ENCODE measurements at places on chromosomes 6 and 20. TPM values are rescaled to one million over a fixed set of nuclear protein-coding genes. Genes with fewer than 3 reads are reported as not detected.

DNA sequence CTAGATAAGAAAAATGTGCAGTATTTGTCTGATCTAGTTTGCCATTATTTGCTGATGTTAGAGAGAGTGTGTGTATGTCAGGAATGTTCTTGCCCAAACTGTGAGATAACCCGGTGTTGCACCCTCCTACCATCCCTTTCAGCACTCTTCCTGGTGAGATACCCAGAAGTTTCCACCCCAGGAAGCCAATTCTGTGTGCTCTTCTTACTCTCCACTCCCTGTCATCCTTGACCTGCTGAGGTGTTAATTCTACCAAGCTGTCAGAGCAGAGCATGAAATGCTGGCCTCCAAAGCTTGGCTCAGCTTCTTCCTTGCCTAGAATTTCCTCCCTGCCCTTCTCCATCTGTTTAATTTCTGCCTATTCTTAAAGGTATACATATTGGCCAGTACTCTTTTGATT is 237.3 kb upstream of the CNR1 start:
- no peak for DNase-seq

The SALL4 gene
- 3.5 TPM for total RNA-seq

DNA sequence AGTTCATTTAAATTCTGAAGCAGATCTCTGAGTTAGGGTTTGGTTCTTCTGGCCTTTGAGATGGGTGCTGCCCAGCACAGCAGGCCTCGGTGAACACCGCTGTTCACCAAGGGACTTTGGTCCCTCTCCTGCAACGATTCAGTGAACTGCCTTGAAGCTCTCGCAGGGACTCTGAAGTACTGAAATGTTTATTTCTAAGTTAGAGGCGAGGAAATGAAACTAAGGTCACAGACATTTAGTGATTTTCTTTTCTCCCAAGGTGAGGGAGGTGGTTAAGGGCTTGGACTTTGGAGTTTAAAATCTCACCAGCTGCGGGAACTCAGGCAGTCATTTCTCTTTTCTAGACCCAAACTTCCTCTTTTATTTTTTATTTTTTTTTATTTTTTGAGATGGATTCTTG is 26.2 kb downstream of the E2F3 start:
- DNase-seq = peak; percentile 73

The CRIP3 gene
- 0.27 TPM for total RNA-seq

The RAET1G gene
- not detected for total RNA-seq

The SAMHD1 gene
- 22.9 TPM for total RNA-seq

DNA sequence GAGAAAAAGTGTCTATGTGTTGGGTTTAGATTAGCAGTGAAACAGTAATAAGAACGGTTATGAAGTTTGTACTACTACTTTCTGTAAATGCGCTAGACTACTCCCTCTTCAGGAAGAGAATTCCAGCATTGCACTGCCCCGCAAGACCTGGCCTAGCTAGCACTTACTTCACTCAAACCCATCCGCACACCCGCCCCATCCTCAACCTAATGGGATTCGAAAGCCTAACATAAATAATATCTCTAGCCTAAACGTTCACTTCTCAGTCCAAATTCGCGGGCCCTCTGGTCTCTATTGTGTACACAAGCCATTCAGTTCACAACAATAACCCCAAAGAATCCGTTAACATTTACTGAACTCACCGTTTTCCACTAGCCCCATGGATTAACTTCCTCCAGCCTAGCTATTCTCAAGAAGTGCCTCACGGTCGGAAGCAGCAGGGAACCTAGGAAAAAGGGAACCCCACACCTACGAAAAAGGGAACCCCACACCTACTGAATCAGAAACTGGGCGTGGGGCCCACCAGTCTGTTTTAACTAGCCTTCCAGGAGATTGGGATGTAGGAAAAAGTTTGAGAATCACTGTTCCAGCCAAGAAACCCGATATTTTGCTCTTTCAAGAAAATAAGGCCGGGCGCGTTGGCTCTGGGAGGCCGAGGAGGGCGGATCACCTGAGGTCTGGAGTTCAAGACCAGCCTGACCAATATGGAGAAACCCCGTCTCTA is 45.4 kb upstream of the BTN3A2 start:
- DNase-seq = no peak

GRCh38 chr6:128007658-128008057 is 106.8 kb upstream of the THEMIS start:
- no peak for DNase-seq

- no peak for DNase-seq
Observed at GRCh38 chr6:12151433-12151820, 138.7 kb upstream of the EDN1 start.

The XKR7 gene
- under 0.01 TPM for total RNA-seq

GRCh38 chr20:22652681-22653588 is 68.6 kb upstream of the FOXA2 start:
- DNase-seq = no peak

- DNase-seq = no peak
Observed at GRCh38 chr6:164133095-164133494, 718.6 kb downstream of the QKI start.

GRCh38 chr20:48406912-48407340 is 420.9 kb downstream of the PREX1 start:
- no peak for DNase-seq

The OVOL2 gene
- not detected for total RNA-seq

- DNase-seq = no peak
Observed at GRCh38 chr6:3236005-3236404, 8.6 kb upstream of the TUBB2B start.

DNA sequence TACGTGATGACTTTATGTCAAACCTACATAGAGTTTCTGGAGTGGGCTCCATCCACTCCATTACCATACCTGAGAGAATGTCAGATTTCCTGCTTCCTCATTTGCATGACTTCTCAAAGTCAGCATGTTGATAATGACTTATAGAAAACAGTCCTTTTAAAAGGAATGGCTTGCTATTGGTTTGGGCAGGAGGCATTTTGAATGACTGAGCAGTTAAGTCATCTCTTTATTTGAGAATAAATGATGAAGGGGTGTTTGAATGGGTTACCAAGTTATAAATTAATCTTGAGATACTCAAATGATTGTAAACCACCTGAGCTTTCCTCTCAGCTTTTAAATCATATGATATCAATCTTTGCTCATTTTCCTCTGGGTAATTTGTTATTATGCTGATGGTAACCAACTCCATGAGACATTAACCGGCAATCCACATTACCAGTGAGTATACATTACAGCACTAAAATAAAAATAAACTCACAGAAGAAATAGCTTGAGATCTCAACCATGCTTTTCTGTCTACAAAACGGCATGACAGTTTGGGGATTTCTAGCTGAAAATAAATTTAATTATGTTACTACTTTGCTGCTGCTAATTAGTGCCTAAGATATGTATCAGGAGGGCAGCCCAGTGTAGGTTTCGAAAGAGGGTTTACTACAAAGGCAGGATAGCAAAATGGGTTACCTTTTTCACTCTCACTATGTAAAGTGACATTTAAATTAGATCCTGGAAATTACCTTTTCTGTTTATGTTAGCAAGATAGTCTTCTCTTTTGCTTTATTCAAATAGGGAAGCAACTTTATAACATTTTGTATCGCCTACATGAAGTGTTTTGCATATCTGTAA is 78.8 kb downstream of the RPS12 start:
- no peak for DNase-seq

The HLA-DRB1 gene
- 266 TPM for total RNA-seq

DNA sequence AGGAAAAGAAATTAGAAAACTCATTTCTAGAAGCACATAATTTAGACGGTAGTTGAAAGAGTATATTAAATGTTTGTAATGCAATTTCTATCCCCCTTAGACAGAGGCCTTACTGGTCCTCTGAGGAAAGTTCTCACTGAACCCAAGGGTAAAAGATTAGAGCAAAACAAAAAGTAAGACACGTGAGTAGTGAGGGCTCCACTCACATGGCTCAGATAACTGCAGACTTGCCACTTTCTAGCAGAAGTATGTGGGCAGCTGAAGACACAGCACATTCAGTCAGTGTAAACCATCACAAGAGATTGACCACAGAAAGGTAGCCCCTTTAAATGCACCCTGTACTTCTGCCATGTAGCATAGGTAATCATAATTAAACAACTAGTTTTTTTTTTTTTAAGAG is 193.8 kb downstream of the BTBD9 start:
- no peak for DNase-seq

DNA sequence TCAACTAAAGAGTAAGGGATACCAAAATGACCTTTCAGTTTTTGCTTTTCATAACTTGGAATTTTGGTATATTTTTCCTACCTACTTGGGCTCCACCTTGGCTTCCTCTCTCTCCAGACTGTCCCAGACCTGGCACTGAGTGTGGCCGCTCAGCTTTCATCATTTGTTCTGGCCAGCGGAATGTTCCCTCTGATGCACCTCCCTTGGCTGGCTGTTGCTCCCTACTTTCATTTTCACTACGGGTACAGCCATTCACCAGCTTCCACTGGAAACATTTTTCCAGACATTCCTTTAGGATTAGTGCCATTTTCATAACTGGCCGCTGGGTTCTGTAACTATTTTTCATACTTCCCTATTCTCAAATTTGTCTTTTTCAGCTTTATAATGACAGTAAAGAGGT is 487.4 kb downstream of the TENT5A start:
- DNase-seq = no peak

DNA sequence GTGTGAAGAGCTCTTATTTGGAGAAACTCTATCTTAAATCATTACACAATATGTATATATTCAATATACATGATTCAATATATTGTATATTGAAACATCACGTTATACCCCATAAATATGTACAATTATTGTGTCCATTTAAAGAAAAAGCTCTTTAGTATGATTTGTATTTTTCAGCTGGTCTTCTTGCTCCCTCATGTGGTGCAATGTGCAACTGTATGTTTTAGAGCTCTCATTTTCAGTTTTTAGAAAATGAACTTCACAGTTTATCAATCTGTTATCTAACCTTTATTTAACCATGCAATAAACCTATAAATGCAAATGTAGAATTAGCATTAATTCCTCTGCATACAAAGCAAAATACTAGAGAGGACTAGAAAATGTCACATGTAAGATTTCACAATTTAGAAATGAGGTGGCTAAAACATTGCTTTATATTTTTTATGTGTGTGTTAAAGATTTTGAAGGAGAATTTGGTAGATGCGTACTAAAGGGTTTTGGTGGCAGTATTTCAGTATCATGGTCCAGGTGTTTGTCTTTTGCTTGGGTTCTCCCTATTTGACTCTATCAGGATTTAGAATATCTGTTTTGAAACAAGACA is 167.1 kb downstream of the PHF3 start:
- no peak for DNase-seq

DNA sequence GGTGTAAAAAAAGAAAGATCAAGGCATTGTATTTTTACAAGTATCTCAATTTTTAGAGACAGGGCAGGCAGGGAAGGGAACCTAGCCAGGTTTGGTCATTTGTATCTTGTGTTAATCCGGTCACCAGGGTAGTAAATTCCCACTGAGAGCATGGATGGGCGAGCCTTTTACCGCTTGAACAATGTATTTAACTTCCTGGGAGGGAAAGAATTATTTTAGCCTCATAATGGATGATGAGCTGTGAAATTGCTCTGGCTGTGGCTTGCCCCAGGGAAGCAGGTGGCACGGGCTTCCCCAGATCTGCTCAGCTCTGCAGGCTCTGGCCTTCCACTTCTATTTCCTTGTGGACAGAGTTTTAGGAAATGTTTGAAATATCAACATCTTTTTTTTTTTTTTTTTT is 72.9 kb downstream of the TOX2 start:
- no peak for DNase-seq

DNA sequence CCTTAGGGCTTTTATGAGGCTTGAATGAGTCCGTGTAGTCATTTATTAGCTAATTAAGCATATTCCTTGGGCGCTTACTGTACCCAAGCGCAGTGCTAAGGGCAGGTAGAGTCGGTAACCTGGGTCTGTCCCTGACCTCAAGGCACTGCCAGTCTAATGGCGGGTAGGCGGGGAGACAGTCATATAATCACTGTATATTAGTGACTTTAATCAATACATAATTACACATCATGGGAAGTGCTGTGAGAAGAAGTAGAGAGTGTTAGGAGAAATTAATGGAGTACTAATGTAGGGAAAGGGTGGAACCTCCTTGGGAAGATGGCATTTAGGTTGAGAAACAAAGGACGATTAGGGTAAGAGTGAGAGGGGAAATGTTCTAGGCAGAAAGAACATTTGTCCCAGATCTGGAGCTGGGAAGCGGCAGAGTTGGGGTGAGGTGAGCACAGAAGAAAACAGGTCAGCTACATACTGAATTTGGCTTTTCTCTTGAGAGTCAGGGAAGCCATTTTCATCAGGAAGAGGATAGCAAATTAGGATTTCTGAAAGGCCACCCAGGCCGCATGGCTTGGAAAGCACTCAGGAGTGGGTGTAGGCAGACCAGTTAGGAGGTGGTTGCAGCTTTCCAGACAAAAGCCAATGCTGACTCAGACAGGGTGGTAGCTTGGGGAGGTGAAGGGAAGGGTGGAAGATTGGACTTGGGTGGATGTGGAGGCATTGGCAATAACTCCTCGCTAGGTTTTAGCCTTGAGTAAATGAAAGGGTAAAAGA is 954 bp upstream of the BLCAP start:
- DNase-seq = no peak

DNA sequence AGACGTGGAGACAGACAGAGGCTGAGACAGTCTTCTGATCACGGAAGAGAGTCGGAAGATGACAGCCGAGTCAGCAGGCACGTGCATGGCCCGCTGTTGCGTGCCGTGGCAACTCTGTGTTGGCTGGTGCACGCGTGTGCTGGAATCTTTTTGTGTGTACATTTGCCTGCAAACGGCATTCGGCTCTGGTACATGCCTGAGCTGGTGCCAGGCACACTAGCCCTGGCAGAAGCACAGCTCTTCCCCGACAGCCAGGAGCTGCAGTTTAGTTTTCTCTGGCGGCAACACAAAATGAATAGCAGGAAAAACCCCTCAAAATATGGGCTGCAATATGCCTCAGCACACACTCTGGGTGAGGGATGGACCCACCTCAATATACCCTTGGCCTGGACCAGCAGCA is 769 bp upstream of the PDYN start:
- DNase-seq = no peak

- DNase-seq = no peak
Observed at GRCh38 chr20:58715801-58716475, 23.3 kb downstream of the NPEPL1 start.

The ME1 gene
- total RNA-seq = under 0.01 TPM

GRCh38 chr20:52490711-52491430 is 299.3 kb upstream of the ZFP64 start:
- no peak for DNase-seq

DNA sequence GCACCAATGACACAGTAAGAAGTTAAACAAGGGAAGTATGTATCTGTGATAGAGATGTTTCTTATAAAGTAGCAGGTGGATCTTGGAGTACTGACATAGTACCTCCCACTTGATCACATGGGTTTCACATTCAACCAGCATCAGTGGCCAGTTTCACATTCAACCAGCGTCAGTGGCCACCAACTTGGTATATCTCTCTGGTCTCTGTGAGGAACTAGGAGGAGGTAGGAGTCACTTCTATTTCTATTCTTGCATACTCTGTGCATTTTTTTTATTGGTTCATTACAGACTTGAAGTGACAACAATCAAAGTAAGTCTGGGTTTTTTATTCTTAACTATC is 200.3 kb upstream of the SIM1 start:
- no peak for DNase-seq

Data from hematopoietic multipotent progenitor cell (in vitro differentiated cells).